Stimulated activated CD8-positive, alpha-beta memory T cell treated with anti-CD3 and anti-CD28 coated beads, Interleukin-4, amount 100 ng/mL, for 4 hours (primary cell): ENCODE measurements at places on chromosomes 1 and 21.
A peak's percentile ranks its signal among the peaks of the same experiment; 100 is the strongest.

DNA sequence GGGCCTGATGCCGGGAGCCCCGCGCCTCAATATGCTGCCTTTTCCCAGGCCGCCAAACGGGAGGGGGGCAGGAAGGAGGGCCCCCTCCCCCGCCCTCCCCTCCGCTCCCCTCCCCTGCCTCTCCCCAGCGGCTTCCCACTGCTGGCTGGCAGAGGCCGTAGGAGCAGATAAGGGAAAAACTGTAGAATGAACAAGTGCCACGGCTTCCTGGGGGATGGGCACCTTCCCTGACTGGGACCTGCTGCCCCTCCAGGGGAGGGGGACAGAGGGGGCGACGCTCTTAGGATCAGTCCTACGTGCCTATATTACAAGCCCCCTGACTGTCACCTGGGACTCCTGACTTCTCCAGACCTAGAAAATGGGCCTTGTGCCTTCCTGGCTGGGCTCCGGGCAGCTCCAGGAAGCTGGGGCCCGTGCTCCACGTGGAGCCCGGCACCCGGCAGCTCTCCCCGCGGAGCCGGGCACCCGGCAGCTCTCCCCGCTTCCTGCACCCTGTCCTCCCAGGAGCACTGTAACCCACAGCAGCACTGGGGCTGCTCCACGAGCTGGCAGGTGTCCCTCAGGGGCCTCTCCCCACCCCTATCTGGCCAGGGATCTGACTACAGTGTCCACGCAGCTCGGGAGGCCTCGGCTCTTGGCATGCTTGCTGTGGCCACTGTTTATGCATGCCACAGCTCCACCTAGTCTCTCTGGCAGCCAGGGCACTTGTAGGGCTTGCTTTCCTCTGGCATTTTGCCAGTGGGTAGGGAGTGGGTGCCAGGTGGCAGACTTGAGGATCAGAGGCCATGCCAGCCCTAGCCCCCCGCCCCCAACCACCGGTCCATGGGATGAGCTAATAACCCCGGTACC is 674 bp upstream of the HES5 start:
- DNase-seq: no peak

GRCh38 chr1:79825551-79825950 is 819.0 kb upstream of the ADGRL4 start:
- DNase-seq: no peak

DNA sequence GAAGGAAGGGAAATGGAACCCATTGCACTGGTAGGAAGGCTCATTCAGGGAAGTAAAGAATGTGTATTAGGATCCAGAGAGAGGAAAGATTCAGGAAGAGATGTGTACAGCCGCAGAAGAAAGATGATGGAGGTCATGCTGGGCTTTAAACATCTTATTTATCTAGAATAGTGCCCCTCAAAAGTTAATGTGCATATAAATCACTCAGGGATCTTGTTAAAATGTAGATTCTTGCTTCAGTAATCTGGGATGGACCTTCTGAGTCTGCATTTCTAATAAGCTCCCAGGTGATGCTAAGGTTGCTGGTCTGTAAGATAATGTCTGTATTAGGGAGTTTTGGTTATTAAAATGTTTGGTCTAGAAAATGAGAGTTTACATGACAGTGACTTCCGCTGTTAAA is 46.3 kb downstream of the ADGRL2 start:
- DNase-seq: no peak

GRCh38 chr1:186897008-186897407 is 68.3 kb downstream of the PLA2G4A start:
- DNase-seq: no peak

DNA sequence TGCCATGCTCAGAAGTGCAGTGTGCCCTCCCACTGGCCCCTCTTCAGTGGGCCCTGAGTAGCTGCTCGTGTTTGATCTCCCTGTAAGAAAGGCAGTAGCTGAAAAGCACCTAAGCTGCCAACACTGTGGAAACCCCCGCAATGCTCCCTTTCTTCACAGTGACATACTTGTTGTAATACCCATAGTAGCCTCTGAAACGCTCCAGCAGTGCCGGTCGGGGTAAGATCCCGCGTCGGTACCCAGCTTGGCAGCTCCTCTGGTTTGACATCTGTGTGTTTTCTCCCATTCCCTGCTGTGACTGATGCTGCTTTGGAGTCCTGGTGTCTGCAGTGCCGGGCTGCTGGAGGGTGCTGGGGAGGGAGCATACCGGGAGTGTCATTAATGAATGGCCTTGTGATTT is 3.6 kb downstream of the CHAF1B start:
- no peak for DNase-seq

DNA sequence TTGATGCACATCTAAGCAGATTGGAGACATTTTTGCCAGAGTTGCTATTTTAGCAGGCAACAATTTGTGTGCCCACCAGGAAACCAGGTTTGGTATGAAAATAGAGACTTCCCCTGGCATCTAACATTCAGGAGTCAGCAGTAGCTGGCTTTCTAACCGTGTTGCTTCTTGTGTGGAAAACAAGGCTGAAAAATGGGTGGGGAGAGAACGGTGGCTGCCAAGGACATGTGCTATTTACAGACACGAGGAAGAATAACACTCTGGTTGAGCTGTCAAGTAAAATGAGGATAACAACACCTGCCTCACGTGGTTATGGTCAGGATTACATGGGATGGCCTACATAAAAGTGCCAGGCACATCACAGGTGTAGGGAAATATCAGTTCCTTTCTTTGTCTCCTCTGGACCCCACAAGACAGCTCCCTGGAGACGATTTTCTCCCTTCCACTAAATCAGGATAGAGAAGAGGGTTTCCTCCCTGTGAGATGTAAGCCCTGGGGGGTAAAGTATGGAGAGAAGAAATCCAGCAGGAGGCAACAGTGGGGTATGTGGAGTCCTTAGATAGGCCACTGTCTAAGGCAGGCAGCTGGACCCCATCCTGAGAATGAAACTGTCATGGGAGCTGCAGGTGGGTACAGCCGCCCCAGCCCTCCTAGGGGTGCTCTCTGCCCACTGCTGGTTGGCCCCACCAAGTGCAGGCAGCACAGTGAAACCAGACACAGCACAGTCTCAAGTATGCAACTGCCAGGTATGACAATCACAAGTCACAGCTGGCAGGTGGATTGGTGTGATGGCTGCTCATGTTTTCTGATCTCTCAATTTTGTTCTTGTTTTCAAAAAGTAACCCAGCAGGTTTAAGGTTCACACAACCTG is 80.3 kb downstream of the TENT5C start:
- no peak for DNase-seq

DNA sequence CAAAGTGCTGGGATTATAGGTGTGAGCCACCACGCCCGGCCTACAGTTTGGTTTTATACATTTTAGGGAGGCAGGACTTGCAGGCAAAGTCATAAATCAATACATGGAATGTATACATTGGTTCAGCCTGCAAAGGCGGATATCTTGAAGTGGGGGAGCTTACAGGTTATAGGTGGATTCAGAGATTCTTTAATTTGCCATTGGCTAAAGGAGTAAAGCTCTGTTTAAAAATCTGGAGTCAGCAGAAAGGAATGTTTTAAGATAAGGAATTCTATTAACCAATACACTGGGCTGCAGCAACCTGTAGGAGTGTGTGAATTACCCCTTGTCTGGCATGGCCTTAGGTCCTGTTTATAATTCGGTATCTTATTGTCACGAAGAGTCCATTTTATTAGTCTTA is 57.6 kb downstream of the OPTC start:
- DNase-seq: no peak

DNA sequence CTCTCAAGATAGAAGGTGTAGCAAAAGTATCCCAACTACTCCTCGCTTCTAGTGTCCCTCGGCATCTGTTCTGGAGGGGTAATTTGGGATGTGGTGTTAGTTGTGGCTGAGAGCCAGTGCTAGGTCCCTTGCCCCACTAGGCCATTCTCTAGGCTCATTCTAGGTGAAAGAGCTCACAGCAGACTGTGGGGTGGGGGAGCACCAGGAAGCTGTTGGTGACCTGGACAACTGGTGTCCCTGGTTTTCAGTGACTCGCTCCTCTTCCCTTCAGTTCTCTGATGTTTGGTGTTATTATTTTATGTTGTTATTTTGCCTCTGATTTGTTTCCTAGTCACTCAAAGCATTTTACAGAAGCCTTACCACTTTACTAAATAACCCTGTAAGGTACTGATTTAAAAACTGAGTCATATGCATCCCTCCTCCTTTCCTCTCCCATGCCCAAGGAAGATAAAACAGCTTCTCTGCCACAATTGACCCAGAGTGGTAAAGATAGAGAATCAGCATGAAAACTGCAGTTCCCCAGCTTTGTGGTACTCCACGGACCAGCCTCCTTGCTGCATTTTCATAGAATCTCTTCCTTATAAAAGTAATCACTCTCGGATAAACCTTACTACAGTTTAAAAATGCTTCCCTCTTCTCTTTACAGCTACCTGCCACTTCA is 14.1 kb downstream of the DYRK3 start:
- no peak for DNase-seq

- DNase-seq: no peak
These were observed 10.1 kb upstream of the NTPCR start for GRCh38 chr1:232940262-232940661.

- no peak for DNase-seq
These were observed 7.4 kb downstream of the YTHDF2 start for GRCh38 chr1:28744184-28744583.

DNA sequence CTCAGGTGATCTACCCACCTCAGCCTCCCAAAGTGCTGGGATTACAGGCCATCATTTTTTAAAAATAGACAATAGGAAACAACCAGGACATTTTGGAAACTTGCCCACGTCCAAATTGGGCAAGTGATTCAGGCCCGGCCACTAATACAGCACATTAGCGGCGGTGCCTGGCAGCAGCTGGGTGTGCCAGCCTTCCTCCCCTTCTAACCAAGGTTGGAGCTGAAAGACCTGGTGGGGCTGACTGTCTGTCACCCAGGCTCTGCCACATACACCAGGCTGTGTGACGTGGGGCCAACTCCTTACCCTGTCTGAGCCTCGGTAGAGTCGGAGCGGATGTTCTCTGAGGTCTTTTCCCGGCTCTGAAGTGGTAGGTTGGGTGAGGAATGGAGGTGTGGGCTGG is 29.6 kb upstream of the TMEM51 start:
- no peak for DNase-seq

GRCh38 chr1:112904071-112904830 is 51.7 kb downstream of the SLC16A1 start:
- DNase-seq: peak; percentile 14

- DNase-seq: no peak
These were observed 4.6 kb downstream of the BLACAT1 start for GRCh38 chr1:205451202-205451601.

DNA sequence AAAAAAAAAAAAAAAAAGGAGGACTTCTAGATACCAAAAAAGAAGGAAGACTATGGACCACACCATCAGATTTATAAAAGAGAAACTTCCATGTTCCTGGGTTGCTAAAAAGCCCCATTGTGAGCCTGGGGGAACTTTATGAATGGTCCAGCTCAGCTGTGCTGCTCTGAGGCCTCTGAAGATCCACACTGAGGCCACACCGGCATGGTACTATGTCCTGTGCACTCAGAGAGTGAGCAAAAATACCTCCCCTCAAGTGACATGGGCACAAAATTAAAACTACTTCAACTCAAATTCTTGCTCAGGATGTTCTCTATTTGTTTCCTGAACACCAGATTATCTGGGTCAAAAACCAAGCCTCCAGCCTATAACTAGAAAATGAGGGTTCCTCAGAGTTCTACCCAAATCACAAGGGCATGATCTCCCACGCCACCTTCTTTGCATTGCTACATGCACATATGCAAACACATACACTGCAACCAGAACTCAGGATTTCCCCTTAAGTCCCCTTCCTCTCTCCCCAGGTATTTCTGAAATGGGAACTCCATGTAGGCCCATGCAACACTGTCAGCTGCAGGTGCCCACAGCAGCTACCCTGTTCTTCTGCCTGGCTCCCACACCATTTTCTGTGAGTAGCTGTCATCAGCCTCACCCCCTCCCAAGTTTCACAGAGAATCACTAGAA is 94.4 kb downstream of the SH3GLB1 start:
- no peak for DNase-seq

DNA sequence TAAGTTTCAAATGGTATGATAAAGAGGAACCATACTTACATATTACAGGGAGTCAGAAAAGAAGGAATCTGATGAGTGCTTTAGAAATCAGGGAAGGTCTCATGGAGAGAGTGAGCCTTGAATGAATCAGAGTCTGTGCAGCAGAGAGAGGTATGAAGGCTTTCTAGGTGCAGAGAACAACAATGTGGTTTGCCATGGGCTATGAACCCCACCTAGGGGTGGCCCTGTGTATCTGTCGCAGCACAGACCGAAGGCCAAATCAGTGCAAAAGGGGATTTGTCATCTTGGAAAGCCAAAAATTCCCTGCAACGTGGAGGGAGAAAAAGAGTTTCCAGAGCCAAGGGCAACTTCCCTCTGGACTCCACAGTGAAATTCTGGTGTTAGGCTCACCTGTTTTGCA is 3.5 kb downstream of the PAPPA2 start:
- DNase-seq: no peak

DNA sequence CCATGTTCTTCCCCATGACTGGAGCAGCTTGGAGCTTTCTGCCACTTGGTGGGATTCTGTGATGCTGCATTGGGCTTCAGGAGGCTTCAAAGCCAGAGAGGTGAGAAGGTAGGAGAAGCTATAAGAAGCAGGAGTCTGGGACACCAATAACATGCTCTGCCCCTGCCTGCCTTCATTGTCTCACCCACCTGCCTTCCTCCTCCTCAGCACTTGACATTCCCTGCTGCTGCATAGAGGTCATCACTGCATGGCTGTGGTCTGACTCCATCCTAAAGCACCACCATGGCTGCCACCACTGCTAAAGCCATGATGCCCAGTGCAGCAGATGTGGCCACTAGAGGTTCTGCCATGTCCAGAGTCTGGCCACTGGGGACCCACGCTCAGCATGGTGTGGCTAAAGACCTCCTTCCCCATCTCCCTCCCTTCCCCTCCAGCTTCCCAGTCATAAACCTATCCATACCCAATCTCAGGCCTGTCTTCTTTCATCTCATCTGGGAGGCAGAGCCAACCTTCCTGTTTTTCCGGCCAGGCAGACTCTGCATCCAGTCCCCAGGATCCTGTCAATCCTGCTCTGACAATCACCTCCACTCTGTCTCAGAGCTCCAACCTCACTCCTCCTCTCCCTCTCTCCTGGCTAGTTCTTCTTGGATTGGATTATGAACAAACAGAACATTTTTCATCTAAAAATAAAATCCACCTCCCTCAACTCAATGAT is 285.1 kb upstream of the POU3F1 start:
- no peak for DNase-seq

DNA sequence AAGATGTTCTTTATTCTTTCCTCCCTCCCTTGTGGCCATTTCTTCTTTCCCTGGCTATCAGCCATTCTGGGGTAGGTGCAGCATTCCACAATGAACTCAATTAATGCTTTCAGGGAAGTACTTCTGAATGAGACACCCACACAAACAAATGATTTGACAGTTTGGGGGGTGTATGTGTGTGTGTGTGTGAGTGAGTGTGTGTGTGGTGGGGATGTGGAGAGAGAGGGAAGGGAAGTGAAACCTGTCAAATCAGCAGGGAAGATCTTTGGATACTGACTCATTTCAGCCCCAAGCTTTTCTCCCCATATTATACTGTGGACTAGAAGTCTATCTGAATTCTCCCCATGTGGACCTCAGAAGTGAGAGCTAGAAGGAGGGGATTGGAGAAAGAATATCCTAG is 154.9 kb upstream of the CD34 start:
- no peak for DNase-seq

GRCh38 chr21:44379515-44379848 is 26.1 kb downstream of the TRPM2 start:
- DNase-seq: no peak

- DNase-seq: no peak
These were observed 336.4 kb downstream of the CAMTA1 start for GRCh38 chr1:7121622-7121988.

- DNase-seq: peak; percentile 63
These were observed 18.7 kb downstream of the MFSD2A start for GRCh38 chr1:39973503-39974135.

- no peak for DNase-seq
These were observed 51.7 kb downstream of the SWT1 start for GRCh38 chr1:185208626-185209180.

GRCh38 chr1:213276236-213276635 is 225.2 kb downstream of the RPS6KC1 start:
- DNase-seq: no peak
